AG09319 (cell line): ENCODE measurements at places on chromosomes 11 and 22.

- no peak for DNase-seq
Observed at GRCh38 chr11:111269146-111269868, 23.8 kb downstream of the POU2AF2 start.

GRCh38 chr11:69862331-69862771, 43.1 kb upstream of the FGF3 start:
- no peak for DNase-seq

GRCh38 chr11:74024261-74025029, 15.6 kb upstream of the UCP3 start:
- peak; percentile 68 for DNase-seq

- peak; percentile 5 for DNase-seq
Observed at GRCh38 chr11:71420455-71421241, 27.5 kb downstream of the DHCR7 start.

DNA sequence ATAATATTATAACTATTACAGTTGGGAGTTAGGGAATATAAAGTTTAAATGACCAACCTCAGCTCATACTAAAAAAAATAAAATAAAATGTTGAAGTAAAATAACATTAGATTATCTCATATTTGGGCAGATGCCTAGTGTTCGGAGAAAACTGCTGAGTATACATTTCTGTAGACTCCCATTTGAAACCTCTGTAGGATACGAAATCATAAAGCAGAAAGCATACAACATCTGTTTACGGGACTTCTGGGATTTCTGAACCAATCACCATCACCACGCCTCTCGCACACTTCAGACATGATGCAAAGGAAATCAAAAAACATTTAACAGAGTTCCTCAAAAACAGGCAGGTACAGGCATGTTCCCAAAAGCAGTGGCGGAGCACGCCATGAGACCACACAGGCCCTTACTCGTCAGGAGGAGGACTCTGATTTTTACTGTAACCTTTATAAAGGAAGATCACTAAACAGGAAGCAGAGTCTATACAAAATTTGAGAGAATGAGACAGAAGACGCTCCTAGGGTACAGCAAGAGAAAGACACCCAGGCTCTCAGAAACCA, 8.6 kb downstream of the ZNF195 start:
- no peak for DNase-seq

- no peak for DNase-seq
Observed at GRCh38 chr11:19307498-19307897, 66.8 kb upstream of the E2F8 start.

DNA sequence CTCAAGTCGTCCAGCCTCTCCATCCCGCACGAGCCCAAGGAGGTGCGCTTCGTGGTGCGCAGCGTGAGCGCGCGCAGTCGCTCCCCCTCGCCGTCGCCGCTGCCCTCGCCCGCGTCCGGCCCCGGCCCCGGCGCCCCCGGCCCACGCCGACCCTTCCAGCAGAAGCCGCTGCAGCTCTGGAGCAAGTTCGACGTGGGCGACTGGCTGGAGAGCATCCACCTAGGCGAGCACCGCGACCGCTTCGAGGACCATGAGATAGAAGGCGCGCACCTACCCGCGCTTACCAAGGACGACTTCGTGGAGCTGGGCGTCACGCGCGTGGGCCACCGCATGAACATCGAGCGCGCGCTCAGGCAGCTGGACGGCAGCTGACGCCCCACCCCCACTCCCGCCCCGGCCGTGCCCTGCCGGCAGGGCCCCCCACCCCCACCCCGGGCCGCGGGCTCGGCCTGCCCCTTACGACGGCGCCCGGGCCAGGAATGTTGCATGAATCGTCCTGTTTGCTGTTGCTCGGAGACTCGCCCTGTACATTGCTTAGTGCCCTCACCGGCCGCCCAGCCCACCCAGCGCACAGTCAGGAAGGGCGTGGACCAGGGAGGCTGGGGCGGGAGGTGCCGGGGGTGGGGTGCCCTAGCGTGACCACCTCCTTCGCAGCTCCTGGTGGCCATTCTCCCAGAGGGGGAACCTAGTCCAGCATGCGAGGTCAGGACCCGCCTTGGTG, 6.9 kb upstream of the ACR start:
- DNase-seq = no peak

DNA sequence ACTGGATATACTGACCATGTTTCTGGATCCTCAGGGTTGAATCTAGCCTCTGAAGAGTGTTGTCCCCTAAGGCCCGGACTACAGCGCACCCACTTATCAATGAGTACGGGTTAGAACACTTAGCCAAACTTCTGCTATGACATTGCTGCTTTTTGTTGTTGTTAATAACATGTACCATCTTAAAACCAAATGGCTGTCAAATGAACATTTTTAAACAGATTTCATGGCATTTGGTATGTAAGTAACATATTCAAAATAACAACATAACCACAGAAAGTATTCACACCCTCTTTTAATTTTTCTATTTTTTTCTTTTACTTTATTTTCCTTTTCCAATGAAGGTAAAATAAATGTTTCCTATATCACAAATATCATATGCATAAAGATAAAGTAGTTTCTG, 1292.5 kb upstream of the TENM4 start:
- no peak for DNase-seq

GRCh38 chr11:119266517-119267255, 50.2 kb downstream of the MCAM start:
- DNase-seq = no peak

DNA sequence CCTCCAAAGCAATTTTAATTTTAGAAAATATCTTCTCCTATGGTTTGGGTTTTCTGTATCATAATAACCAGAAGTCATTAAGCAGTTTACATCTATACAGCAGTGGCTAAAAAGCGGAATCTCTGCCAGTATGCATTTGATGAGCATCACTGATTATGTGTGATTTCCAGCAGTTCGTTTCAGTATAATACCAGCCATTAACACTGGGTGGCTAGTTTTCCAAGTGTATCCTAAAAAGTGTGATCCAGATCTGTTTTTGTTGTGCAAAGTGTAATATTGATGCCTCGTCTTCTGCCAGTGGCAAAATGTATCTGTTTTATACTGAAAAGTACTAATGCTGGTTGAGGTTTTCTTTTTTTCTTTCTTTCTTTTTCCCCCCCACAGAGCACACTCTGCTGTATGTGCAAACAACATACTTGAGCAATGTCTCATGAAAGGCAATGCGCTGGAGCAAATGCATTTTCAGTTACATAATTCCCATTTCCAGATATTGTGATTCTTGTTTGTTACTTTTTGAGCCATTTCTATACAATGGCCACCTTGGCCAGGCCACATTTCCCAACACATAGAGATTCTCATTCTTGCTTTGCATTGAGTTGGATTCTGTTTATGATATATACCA, 64.2 kb downstream of the SLC36A4 start:
- DNase-seq = no peak

GRCh38 chr11:15412054-15412453, 297.3 kb downstream of the INSC start:
- no peak for DNase-seq

DNA sequence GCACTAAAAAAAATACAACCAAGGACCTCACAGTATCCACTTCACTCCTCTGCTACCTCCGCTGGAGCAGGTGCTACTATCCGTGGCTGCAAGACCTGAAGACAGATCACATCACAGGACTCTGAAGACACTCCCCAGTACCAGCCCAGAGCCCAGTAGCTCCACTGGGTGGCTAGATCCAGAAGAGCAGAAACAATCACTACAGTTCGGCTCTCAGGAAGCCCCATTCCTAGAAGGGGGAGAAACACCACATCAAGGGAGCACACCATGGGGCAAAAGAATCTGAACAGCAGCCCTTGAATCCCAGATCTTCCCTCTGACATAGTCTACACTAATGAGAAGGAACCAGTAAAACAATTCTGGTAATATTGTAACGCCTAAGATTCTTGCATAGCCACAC, 494.0 kb upstream of the FAT3 start:
- no peak for DNase-seq

GRCh38 chr22:19533049-19533626, 8.9 kb upstream of the CLDN5 start:
- no peak for DNase-seq

GRCh38 chr11:9821008-9821752, 157.3 kb downstream of the SWAP70 start:
- DNase-seq = peak; percentile 68

- no peak for DNase-seq
Observed at GRCh38 chr11:94111241-94111640, 17.4 kb upstream of the PANX1 start.

GRCh38 chr11:75349521-75350116, 1.8 kb downstream of the ARRB1 start:
- DNase-seq = no peak

- DNase-seq = no peak
Observed at GRCh38 chr11:87351676-87352075, 313.9 kb downstream of the TMEM135 start.

DNA sequence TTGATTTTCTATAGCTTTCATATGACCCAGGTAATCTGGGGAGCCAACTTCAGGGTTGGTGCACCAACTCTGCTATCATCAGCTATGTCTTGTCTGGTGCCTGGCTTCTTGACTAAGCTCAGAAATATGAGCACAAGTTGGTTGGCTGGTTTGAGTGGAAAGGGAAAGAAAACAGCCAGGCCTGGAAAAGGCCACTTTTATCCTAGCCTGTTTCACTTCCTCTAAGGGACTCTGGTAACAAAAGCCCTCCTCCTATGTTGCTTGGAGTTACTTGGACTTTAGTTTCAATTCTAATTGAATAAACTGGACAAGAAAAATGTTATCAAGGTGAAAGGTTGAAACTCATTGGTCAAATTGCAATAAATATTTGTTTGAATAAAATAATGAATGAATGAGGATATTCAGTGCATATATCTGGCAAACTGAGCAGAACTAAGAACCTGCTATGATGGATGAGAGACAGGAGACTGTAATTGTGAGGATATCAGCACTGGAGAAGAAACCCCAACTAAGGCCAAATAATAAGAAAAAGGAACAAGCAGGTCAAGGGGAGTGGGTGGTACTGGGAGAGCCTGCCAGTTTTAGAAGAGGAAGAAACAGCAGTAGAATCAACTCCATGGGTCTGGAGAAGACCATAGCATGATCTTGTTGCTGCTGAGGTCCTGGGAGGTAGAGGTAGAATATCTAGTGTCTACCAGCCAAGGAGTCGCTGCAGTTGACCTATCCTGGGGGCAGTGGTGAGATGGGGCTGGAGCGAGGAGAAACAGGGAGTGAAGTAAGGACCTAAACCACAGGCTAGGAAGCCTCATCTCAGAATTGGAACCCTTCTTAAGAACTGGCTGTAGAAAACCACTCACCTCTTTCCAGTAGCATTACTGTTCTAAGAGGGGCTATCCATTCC, 8.2 kb downstream of the ROBO4 start:
- no peak for DNase-seq

DNA sequence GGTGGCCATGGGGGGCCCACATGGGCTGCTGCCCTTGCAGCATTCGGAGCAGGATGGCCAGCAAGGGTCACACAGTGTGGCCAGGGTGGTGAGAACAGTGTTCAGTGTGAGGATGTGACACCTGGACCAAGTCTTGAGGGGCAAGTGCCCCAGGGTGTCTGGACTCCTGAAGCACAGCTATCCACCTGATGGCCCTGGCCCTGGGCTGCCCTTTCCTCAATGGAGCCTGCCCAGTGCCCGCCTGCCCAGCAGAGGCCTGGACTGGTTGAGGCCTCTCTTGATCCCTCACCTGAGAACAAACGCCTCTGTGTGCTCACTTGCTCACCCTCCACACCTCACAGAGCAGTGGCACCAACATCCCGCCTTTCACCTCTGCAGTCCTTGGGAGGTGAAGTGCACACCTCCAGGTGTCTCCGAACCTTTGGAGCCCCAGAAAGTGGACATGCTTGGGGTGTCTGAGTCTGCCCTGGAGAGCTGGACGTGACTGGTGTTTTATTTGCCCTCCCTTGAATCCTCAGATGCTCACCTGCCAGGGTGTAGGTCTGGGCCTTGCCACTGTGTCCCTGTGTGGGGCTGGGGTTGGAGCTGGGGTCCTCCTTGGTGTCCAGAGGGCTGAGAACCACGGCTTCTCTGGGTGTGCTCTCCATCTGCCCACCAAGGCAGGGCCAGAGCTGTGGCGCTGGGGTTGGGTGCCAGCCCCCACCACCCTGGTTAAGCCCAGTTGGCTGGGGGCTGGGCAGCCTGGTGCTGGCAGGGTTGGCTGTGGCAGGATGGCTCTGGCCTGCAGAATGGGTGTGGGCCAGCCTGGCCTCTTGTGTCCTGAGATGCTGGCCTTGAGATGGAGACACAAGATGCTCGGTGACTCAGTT, 3.8 kb upstream of the MUC2 start:
- DNase-seq = no peak

- no peak for DNase-seq
Observed at GRCh38 chr11:40240284-40240683, 1219.2 kb downstream of the LRRC4C start.

- no peak for DNase-seq
Observed at GRCh38 chr11:74473382-74474173, 6.2 kb upstream of the KCNE3 start.

GRCh38 chr11:120430146-120430545, 81.4 kb upstream of the GRIK4 start:
- no peak for DNase-seq

GRCh38 chr11:111421251-111421650, 42.2 kb upstream of the POU2AF1 start:
- no peak for DNase-seq

DNA sequence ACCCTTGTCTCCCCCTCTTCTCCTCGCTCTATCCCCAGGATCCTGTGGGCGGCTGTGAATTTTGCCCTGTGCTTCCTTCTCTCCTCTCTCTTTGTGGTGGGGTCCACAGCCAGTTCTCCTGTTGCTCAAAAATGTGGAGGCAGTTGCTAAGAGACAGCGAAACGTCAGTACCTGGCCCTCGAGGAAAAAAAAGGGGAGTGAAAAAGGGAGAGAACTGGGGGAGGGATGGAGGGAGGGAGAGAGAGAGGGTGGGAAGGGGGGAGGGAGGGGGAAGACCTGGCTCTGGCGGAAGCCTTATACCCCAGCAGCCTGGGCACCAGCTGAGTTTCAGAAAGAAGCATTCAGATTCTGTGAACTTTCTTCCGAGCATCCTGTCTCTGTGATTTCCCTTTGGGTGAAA, 2.1 kb upstream of the LRRC55 start:
- no peak for DNase-seq

- no peak for DNase-seq
Observed at GRCh38 chr22:41905411-41906202, 9.3 kb downstream of the SHISA8 start.

- DNase-seq = no peak
Observed at GRCh38 chr11:62463121-62463542, 44.3 kb downstream of the SCGB1A1 start.

- no peak for DNase-seq
Observed at GRCh38 chr11:81602508-81602907, 1131.2 kb downstream of the FAM181B start.

- no peak for DNase-seq
Observed at GRCh38 chr11:118290923-118291322, 13.6 kb upstream of the CD3E start.

DNA sequence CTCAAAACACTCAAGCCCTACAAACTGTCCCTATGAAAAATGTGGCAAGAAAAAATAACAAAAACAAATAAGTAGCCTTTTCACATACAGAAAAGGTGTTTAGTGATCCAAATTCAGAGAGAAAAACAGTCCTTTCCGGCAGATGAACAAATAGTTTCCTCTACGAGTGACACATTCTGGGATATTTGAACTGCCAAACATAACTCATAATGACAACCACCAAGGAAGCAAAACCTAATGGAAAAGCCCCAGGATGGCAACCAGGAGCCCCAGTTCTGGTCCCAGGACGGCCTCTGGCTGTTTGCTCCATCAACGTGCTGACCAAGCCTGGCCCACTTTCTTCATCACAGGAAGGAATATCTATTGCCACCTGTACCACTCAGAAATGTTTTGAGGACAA, 6.0 kb downstream of the PACSIN2 start:
- no peak for DNase-seq

- DNase-seq = no peak
Observed at GRCh38 chr11:102472127-102472526, 19.6 kb upstream of the TMEM123 start.

- no peak for DNase-seq
Observed at GRCh38 chr11:66007201-66007634, 4.6 kb upstream of the CST6 start.
